Gastrocnemius medialis (tissue), 4 donors: ENCODE measurements at places on chromosomes 5 and 9. TPM values are rescaled to one million over a fixed set of nuclear protein-coding genes. Genes with fewer than 3 reads are reported as not detected.

DNA sequence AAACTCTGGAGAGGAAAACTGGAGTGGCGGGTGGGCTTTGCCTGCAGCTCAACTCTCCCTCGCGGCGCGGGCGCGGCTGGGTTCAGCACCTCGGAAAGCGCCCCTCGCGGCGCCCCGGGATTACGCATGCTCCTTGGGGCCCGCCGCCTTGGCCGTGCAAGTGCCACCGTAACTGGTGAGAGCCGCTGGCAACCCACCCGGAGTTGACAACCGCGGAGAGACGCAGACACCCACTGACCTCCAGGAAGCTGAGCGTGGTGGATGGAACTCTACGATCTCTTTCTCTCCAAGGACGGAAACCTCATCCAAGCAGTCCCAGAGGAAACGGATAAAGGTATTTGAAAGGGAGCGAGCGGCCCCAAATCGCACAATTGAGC is 194 bp upstream of the RXFP3 start:
- no peak for DNase-seq

Gene SPINK6
- not detected for total RNA-seq

GRCh38 chr5:43573058-43573457 is 16.2 kb upstream of the PAIP1 start:
- DNase-seq, result no peak

- DNase-seq, result no peak
These were observed 315.7 kb downstream of the MAT2B start for GRCh38 chr5:163821142-163821541.

DNA sequence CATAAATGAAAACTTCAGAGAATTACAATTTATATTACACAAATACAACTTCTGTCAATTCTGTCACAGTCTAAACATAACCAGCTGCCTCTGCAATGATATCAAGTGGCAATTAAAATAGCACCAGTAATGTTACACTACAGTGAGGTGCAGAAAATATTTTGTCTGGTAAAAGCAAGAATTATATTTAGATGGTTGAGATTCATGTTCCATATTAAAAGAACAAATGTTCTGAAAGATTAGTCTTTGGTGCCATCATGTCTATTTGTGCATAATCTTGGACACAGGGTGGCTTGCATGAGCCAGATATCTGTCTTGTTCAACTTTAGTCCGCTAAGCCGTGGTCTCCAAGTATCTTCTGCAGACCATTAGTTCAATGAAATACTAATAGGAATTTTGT is 29.0 kb upstream of the PRR16 start:
- DNase-seq, result no peak

- DNase-seq, result no peak
These were observed 57.7 kb upstream of the MEF2C start for GRCh38 chr5:88940713-88941112.

DNA sequence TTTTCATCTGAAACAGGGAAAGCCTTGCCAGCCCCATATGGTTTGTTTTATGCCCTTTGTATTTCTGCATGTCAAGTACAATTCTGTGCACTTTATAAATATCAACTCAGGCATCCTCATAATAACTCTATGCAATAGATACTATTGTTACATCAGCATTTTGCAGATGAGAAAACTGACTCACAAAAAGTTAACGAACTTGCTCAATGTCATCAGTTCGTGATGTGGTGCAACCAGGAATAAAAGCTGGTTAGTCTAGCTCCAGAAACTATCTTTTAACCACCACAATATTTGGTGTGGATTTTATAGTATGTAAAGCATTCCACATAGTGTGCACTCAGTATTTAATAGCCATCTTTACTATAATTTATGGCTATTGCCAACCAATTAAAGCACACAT is 134.9 kb downstream of the MRPS30 start:
- no peak for DNase-seq

Gene NR5A1
- not detected for total RNA-seq

DNA sequence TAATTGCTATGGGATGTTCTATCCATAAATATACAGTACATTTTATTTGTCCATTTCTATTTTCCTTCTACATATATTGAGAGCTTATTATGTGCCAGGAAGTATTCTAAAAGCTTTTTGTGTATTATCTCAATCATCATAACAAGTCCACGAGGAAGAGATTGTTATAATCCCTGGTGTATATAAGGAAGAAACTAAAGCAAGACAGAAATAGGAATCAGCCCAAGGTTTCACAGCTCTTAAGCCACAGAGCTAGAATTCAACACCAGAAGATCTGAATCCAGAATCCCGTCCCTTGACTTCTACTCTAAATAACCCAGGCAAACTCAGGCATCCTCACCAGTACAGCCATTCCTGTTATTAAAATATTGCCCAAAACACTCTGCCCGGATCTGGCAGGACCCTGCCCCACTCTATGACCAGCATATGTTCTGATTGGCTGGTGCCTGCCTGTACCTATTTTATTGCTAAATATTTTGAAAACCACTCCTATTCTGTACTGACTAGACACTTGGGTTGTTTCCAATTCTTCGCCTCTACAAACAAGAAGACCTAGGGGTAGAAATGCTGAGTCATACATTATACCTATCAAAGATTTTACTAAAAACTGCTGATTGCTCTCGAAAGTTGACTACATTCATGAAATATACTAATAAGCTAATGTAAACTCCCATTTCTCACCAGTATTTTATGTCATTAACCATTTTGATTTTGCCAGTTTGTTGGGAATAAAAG is 297.4 kb downstream of the ENC1 start:
- no peak for DNase-seq

- DNase-seq, result no peak
These were observed 310.9 kb downstream of the BNC2 start for GRCh38 chr9:16559418-16560188.

- DNase-seq, result no peak
These were observed 9.4 kb downstream of the B4GALT7 start for GRCh38 chr5:177609076-177610059.

Gene SPINK9
- total RNA-seq, result not detected

GRCh38 chr9:121841771-121842611 is 190.6 kb downstream of the DAB2IP start:
- no peak for DNase-seq

Gene DPYSL3
- 32.2 TPM for total RNA-seq

DNA sequence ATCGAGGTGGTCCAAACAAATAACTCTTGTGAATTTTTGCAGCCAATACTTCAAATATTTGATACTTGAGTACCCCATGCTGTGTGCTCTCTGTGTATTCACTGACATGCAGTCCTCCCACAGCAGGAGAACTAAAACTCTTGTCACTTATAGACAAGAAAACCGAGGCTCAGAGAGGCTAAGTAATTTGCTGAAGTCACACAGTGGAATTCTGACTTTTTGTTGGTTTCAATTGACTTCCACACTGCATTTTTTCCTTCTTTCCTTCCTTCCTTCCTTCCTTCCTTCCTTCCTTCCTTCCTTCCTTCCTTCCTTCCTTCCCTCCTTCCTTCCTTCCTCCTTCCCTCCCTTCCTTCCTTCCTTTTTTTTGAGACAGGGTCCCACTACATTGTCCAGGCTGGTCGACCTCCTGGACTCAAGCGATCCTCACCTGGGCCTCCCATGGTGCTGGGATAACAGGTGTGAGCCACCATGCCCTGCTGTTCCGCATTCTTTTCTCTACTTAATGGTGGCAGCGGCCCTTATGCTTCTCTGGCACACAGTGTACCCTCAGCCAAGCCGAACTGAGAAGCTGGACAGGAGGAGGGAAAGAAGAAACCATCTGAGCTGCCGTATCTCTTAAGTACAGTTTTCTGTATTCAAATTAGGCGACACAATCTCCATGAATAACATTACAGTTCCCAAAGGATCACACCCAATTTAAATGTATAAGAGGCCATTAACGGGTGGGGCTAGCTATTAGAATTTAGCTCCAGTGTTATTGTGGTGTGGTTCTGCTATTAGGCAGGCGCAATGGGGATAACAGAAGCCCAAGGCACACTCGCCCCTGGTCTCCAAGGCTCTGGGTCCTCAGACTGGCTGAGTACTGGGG is 38.4 kb upstream of the GRHPR start:
- no peak for DNase-seq

DNA sequence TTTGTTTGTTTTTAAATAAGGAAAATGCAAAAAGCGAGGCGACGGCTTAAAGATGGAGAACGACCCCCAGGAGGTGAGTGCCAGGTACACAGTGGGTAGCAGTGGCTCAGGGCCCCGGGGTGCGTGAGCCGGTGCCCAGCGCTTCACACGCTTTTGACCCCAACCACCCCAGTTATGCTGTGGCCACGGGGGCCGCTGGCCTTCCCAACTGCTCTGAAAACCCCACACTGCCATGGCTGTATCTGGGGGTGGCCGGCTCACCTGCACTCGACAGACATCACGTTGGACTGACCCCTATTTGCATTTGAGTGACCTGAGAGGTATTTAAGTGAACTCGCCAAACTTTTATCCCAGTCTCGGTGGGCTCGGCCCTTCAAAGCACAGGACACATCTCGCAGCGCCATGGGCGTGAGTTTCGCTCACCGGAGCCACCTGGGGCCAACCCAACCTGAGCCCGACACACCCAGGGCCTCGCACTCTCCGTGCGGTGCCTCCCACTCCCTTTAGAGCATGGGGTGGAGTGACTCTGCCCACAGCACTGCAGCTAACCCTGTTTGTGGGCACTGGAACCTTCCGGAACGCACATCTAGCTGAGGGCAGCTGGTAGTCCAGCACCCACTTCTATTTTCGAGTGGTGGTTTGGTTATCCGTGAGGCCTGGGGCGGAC is 13.7 kb upstream of the AJM1 start:
- no peak for DNase-seq

DNA sequence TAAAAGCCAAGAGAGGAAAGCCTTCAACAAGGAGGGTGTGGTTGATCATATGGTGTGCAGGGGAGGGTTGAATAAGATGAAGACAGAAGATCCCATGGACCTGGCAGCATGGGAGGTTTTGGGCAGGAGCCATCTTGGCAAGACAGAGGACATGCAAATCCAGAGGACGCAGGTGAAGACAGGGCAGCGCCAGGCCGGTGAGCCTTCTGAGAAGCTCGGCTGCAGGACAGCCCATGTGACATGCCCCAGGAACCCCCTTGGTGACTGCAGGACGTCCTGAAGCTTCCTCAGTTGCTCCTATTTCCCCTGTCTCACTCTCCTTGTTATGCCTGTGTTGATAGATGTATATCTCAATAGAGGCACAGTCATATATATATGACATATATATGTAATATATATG is 159.4 kb downstream of the GADD45G start:
- DNase-seq, result no peak

DNA sequence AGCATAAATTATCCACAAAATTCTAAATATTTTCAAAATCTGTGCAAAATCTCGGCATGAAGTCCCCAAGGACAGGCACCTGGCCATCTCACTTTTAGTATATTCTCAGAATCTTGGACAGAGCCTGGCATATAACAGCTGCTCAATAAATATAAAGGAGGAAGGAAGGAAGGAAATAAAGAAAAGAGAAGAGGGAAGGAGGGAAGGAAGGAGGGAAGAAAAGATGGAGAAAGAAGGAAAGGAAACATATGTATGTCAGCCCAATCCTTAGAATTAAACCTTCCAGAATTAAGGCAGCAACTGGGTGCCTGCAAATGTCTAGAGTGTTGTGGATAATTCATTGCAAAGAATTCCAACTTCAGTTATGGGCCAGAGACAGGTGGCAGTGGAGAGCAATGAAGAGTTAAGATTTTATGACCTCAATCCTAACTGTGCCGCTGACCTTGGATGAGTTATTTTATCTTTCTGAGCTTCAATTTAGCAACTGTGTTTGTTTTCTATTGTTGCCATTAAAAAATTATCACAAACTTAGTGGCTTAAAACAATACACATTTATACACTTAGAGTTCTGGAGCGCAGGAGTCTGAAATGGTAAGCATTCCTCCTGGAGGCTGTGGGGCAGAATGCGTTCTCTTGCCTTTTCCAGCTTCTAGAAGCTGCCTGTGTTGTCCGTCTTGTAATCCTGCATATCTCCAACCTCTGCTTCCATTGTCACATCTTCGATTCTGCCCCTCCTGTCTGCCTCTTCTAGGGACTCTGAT is 200.9 kb upstream of the MSX2 start:
- DNase-seq, result no peak

DNA sequence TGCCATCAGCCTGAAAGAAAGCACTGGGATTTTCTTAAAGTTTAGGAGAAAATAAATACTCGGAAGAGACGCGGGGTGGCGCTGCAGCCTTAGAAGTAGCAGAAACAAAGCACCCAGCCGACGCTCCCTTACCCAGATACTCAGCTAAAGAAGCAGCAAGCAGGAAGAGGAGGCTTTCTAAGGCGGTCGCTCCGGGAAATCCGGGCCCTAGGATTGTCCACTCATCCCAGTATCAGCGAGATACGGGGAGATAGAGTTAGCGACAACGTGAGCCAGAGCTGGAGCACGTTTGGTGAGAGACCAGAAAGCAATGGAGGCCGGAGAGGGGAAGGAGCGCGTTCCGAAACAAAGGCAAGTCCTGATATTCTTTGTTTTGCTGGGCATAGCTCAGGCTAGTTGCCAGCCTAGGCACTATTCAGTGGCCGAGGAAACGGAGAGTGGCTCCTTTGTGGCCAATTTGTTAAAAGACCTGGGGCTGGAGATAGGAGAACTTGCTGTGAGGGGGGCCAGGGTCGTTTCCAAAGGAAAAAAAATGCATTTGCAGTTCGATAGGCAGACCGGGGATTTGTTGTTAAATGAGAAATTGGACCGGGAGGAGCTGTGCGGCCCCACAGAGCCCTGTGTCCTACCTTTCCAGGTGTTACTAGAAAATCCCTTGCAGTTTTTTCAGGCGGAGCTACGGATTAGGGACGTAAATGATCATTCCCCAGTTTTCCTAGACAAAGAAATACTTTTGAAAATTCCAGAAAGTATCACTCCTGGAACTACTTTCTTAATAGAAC is at the start of gene PCDHB2:
TSS of gene PCDHB2 (plus strand) at position 135 of the 782 bp plus-strand sequence. CDS start at position 311, 176 bp downstream.
- DNase-seq, result no peak

GRCh38 chr9:98908897-98909634 is 34.6 kb upstream of the COL15A1 start:
- no peak for DNase-seq

Gene RGS14
- 25.9 TPM for total RNA-seq

GRCh38 chr5:158486566-158486965 is 613.1 kb downstream of the EBF1 start:
- no peak for DNase-seq

DNA sequence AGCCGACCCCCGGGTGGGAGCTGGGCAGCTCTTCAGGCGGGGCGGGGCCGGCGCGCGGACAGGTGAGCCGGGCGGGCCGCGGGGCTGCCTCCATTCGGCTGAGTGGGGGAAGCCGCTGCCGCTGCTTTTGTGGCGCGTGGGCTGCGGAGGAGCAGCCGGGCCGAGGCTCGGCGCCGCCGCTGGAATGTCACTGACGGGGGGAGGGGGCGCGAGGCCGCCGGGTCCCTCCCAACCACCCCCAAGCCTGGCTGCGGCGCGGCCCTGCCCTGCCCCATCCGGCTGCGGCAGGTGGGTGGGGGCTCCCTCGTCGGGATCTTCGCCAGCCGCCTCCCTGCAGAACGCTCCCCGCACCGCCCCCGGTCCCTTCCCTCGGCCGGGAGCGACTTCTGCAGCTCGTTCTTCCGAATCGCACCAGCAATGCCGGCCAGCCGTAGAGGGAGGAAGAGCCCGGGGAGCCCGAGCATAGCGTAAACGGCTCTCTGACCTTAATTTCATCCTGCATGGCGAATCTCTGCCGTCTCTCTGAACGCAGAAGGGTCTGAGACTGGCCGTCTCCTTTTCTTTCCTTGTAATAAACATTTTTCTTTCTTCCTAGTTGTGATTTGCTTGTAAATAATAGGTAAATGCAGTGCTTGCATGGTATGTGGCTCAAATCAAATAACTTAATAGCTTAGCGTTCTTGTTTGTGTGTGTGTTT is 505 bp downstream of the SPTAN1 start:
- peak; percentile 15 for DNase-seq
